Hepatic stellate cell (primary cell): ENCODE measurements at places on chromosomes 7 and 10.

GRCh38 chr7:70132226-70132851, 534.1 kb downstream of the AUTS2 start:
- no peak for DNase-seq

GRCh38 chr10:33349268-33349667, 14.8 kb upstream of the NRP1 start:
- DNase-seq, result no peak

- DNase-seq, result no peak
These were observed 70.4 kb downstream of the PYROXD2 start for GRCh38 chr10:98344589-98345038.

- DNase-seq, result no peak
These were observed 75.9 kb downstream of the HIBADH start for GRCh38 chr7:27586825-27587224.

DNA sequence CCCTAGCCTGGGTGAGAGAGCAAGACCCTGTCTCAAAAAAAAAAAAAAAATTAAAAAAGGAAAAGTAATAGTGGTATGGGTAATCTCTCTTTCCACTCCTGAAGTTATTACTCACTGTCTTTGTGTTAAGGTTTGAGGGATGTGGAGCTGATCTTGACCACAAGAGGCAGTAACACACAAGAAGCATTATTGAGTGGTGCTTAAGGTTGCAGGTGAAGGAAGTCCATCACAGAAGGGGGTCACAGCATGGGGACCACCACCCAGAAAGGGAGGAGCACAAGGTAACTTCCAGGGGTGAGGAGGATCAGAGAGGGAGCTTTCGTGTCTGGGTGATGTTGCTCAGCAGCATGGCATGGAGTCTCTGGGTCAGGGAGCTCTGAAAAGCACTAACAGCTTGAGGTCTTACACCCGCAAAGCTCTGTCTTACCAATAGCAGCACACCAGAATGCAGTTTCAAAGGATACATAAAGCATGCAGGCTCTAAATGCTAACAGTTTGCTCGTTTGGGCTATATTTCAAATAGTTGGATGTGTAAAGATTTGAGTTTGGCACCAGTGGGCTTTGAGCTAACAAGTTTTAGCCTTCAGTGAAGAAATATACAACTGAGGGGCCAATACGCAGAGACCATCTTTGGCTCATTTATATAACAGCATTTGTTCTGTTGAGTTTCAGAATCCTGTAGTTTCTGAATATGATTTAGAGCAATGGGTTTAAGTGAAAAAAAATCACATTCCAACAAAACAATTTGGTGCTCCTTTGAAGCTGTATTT, 100.4 kb upstream of the DNAJC1 start:
- no peak for DNase-seq

GRCh38 chr10:111972109-111972508, 211.5 kb downstream of the GPAM start:
- DNase-seq, result no peak

DNA sequence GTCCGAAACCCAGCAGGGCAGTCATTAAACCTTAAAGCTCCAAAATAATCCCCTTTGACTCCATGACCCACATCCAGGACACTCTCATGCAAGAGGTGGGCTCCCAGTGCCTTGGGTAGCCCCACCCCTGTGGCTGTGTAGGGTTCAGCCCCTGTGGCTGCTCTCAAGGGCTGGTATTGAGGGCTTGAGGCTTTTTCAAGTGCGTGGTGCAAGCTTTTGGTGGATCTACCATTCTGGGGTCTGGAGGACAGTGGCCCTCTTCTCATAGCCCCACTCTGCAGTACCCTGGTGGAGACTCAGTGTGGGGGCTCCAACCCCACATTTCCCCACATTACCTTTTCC, 50.5 kb downstream of the RSBN1L start:
- no peak for DNase-seq

- no peak for DNase-seq
These were observed 49.6 kb downstream of the GRID1 start for GRCh38 chr10:86316990-86317389.

GRCh38 chr7:98618786-98619185, 1.7 kb downstream of the NPTX2 start:
- DNase-seq, result no peak

GRCh38 chr7:92251181-92251580, 5.4 kb downstream of the ANKIB1 start:
- DNase-seq, result no peak

- DNase-seq, result no peak
These were observed 31.9 kb downstream of the NUP42 start for GRCh38 chr7:23213755-23214154.

DNA sequence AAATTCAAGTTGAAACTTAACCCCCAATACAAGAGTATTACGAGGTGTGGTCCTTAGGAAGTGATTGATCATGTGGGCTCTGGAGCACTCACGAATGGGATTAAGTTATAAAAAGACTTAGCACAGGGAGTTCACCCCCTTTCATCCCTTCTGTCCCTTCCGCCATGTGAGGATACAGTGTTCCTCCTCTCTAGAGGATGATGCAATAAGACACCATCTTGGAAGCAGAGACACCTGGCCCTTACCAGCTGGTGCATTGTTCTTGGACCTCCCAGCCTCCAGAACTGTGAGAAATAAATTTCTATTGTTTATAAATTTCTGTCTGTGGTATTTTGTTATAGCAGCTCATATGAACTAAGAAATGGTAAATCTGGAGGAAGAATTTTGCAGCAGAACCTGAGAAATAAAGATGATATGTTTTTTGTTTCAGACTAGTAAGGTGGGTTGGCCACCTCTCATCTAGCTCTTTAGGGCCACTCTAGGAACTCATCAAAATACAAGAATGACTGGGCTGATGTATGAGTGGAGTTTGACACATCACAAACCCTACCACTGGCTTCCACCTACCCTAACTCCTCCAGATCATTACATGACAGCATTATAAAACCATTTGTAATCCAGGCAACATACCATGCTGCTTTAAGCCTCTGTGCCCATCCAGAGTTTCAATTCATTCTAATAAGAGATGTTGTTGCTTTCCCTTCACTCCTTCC, 22.4 kb downstream of the SLC26A5 start:
- DNase-seq, result no peak

GRCh38 chr10:43673471-43673870, 24.8 kb upstream of the ZNF32 start:
- DNase-seq, result no peak

DNA sequence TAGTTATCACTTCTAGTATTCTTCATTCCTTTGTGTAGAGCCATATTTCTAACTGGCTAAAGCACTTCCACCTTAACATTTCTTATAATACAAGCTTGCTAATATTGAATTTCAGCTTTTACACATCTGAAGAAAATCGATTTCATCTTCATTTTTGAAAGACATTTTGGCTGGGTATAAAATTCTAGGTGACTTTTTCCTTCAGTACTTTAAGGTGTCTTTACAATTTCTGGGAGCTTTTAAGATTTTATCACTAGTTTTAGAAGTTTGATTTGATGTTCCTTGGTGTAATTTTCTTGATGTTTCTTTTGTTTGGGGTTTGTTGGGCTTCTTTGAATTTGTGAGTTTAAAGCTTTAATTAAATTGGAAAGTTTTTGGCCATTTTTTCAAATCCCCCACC, 38.5 kb upstream of the TMEM168 start:
- DNase-seq, result no peak

GRCh38 chr7:121097577-121097976, 109.1 kb downstream of the CPED1 start:
- no peak for DNase-seq

- peak; percentile 92 for DNase-seq
These were observed 28.1 kb upstream of the SH2D4B start for GRCh38 chr10:80509403-80510161.

DNA sequence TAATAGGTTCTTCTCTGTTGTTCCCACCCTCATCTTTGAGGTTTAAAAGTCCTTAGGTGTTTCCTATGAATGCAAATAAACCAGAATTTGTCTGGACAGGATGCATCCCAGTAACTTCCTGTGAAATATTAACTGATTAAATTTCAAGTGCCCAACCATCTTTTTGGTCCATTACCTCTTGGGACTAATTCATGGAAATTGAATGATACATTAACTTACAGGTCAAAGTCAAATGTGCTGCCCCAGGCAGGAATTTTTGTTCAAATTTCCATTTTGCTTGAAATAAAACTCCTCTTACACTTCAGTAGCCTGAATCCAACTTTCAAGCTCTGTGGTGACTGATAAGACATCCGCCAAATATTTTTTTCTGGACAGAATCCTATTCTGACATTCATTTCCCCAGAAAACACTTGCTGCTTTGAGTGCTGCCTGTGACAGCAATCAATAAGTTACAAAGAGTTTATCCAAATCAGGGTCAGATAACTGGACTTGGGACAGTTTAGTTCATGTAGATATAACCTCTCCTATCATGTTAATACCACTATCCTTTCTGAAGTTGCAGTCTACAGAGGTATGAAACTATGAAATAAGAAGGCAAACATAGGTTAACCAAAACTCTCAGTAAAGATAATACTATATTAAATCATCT, 383.5 kb downstream of the POM121L12 start:
- no peak for DNase-seq

- DNase-seq, result no peak
These were observed 57.4 kb downstream of the POU6F2 start for GRCh38 chr7:39035156-39035555.

DNA sequence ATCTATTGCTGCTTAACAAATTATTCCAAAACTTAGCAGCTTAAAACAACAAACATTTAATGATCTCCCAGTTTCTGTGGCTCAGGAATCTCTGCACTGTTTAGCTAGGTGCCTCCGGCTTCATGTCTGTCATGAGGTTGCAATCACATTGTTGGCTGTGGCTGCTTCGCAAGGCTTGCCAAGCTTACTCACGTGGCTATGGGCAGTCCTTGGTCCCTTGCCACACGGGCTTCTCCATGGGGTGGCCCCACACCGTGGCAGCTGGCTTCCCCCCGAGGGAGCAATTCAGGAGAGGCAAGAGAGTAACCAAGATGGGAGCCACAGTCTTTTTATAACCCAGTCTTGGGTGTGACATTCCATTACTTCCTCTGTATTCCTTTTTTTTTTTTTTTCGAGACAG, 67.4 kb downstream of the NEURL1 start:
- no peak for DNase-seq

DNA sequence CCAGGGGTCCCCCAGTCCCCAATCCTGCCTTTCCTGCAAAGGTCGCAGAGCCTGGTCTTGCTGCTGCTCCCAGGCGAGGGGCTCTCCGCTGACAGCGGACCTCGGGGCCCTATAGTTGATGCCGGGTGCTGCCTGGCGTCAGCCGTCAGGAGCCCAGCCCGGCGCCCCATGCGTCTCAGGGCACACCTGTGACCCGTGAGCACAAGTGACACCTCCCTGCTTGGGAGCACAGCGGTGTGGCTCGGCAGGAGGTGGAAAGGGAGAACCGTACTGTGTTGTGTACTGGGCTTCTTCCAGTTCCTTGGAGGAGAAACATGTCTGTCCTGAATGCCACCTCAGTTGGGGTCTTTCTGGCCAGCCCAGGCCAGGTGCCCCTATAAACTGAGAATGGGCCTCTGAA, 56.7 kb downstream of the LHPP start:
- no peak for DNase-seq

DNA sequence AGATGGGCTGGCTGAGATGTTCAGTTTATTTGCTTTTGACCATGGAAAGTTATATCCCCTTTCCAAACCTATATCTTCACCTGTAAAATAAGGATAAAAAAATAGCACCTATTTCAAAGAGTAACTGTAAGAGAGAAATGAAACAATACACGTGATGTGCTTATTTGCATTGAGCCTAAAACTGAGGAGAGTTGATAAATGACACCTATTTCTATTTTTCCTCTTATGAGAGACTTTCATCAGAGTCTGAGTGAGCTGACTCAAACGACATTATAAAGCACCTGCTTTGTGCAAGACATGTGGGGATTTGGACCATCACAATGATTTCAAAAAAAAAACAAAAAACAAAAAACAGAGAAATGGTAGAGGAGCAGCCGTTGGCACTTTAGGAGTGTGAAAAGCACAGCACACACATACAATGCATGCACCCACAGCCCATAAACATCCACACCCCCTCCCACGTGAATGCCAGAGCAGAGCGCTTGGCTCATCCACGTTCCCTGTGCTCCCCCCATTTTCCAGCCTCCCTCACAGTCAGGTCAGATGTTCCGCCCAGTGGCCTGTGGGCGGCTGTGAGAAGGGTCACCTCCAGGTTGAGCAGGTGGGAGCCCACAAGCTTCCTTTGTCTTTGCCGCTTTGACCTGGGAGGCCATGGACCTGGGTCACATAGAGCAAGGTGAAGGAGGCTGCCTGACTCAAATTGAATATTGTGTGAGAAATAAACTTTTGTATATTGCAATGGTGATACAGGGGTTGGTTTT, 253.2 kb upstream of the ZNF32 start:
- no peak for DNase-seq

DNA sequence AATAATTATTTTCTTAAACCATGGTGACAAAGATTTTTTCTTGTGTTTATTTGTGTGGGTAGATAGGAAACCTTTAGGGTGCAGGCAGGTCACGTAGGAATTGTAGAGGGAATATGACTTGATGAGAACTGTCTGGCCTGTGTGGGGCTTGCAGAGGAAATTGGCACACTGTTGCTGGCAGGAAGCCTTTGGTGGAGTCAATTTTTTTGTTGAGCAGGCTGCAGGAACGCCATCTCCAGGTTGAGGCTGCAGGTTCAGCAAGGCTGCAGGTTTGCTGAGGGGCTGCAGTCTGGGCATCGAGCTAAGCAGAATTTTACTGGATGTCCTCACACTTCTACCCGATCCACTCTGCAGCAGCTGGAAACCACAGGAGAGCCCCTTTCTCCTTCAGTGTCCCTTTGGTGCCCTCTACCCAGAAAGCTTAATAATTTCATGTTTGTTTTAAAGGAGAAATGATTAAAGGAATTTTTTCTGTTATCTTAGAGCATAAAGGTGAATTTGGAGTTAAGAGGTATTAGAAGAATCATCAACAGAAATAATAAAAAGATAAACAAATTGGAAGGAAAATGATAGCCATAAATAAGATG, 37.0 kb downstream of the TBC1D12 start:
- no peak for DNase-seq

GRCh38 chr7:46009211-46009610, 88.1 kb upstream of the IGFBP3 start:
- DNase-seq, result no peak

GRCh38 chr7:79272066-79272669, 181.3 kb downstream of the MAGI2 start:
- no peak for DNase-seq

- no peak for DNase-seq
These were observed 121.3 kb upstream of the BMPER start for GRCh38 chr7:33784000-33784399.

- no peak for DNase-seq
These were observed 49.5 kb upstream of the DNAAF5 start for GRCh38 chr7:676972-677385.

- DNase-seq, result no peak
These were observed 30.3 kb upstream of the SUN1 start for GRCh38 chr7:801940-802381.

DNA sequence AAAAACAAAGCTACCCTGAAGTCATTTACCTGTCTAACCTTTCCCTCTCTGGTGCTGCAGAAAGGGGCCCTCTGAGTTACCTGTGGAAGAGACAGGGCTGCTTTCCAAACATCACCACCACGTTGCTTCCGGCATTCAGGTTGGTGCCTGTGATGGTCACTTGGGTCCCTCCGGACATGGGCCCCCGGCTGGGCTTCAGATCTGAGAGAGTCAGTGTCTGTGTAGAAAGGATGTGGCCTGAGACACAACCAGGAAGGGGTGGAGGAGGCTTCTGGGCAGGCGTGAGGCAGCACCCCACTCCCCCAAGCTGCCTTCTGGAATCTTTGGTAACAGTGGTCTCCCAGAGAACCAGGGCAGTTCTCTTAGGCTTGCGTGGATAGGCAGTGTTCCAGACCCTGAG, 388.9 kb downstream of the PLXNA4 start:
- no peak for DNase-seq
